Endothelial cell of umbilical vein (primary cell): ENCODE measurements at places on chromosomes 2 and 18.
A peak's percentile ranks its signal among the peaks of the same experiment; 100 is the strongest.

- H3K27ac ChIP-seq, result no peak overlapping the region
- no peaks in the 10 kb centered on the region for H3K4me1 ChIP-seq
- H3K36me3 ChIP-seq, result no peaks in the 10 kb centered on the region
- H3K27me3 ChIP-seq, result peaks cover 21% of the 10 kb centered on the region
- H3K4me3 ChIP-seq, result no peak overlapping the region
- DNase-seq, result no peak
These were observed 44.3 kb upstream of the TCF7L1 start for GRCh38 chr2:85088921-85089320.

- H3K27ac ChIP-seq, result no peak overlapping the region
- peaks cover 62% of the 10 kb centered on the region for H3K4me1 ChIP-seq
- peaks cover 5% of the 10 kb centered on the region for H3K36me3 ChIP-seq
- no peaks in the 10 kb centered on the region for H3K27me3 ChIP-seq
These were observed 41.3 kb downstream of the DYSF start for GRCh38 chr2:71494523-71495155.

GRCh38 chr2:126106006-126106405, 550.0 kb upstream of the GYPC start:
- no peak for DNase-seq
- H3K27me3 ChIP-seq, result no peaks in the 10 kb centered on the region
- no peak overlapping the region for H3K4me3 ChIP-seq
- H3K36me3 ChIP-seq, result no peaks in the 10 kb centered on the region

GRCh38 chr2:147135376-147135775, 709.5 kb upstream of the ACVR2A start:
- DNase-seq, result no peak
- H3K27me3 ChIP-seq, result no peaks in the 10 kb centered on the region
- H3K27ac ChIP-seq, result no peak overlapping the region
- H3K4me1 ChIP-seq, result no peaks in the 10 kb centered on the region

GRCh38 chr2:15074751-15075700, 442.5 kb downstream of the LRATD1 start:
- no peak overlapping the region for H3K4me3 ChIP-seq
- no peaks in the 10 kb centered on the region for H3K36me3 ChIP-seq
- H3K27ac ChIP-seq, result no peak overlapping the region
- no peaks in the 10 kb centered on the region for H3K4me1 ChIP-seq
- DNase-seq, result no peak

DNA sequence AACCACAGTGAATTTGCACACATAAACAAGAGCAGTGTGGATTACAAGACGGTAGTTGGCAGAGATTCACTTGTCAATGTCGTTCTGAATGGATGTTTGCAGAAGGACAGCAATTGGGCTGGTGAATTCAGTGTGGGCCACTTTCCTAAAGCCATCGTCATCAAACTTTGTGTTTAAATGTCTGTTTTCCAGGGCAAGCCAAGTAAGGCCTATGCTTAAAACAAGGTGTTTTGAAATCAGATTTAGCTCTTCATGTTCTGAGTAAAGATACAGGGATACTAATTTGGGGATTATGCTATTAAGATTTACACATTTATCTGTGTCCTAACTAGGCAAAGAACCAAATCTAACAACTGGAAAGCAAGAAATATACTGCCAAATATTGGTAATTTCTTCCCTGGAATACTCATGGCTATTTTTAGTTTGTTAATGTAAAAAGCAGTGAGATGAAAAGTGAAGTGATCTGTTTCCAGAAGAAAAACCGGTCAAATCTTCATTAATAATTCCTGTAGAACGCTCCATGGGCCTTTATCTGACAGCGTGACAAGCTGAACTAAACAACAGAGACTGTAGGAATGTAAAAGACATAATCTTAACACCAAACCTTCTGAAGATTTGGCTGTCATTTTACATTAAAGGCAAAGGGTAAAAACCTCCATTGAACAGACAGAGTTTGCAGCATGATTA, 175.7 kb downstream of the ICOS start:
- no peaks in the 10 kb centered on the region for H3K36me3 ChIP-seq
- H3K4me3 ChIP-seq, result no peak overlapping the region
- H3K27me3 ChIP-seq, result no peaks in the 10 kb centered on the region

DNA sequence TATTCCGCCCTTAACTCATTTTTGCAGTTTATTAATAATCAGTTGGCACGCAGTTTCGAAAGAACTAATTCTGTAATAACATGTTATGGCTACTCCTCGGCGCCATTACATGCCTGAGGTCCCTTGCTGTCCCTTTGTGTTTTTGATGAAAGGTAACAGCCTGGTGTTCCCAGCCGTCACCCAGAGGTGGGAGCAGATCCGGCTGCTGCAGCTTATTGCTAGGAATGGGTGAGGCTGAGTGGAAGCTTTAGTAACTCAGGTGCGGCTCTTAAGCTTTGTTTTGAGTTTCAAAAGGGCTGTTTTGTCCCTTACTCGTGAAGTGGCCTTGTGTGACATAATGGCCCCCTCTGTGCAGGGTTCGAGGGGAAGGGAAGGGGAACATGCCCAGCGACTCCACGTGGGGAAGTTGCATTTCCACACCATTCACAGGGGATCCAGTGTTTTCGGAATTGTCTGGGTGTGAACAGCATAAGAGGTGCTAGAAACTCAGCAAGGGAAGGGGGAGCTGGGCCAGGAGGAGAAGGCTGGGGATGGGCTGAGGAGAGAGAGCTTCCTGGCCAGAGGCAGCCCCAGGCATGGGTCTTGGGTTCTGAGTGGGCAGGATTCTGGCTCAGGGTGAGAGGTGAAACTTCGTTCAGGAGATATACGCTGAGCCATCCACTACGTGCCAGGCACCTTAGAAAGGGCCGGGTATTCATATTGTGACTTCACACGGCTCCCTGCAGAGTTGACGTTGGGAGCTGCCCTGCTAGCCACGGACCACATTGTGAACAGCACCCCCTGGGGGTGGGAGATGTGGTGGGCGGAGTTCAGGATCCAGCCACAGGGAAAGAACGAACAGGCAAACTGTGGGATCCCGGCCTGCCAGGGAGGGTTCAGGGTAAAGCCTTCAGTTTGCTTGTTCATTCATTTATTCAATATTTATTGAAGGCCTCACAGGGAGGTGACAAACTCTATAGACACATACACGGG, 84.4 kb downstream of the TGOLN2 start:
- H3K27ac ChIP-seq, result no peak overlapping the region
- H3K36me3 ChIP-seq, result no peaks in the 10 kb centered on the region
- H3K4me3 ChIP-seq, result no peak overlapping the region

- no peak for DNase-seq
- H3K27me3 ChIP-seq, result no peaks in the 10 kb centered on the region
- H3K36me3 ChIP-seq, result peaks cover 33% of the 10 kb centered on the region
- H3K4me3 ChIP-seq, result no peak overlapping the region
- H3K27ac ChIP-seq, result no peak overlapping the region
These were observed 36.5 kb downstream of the ANO7 start for GRCh38 chr2:241224851-241225438.

DNA sequence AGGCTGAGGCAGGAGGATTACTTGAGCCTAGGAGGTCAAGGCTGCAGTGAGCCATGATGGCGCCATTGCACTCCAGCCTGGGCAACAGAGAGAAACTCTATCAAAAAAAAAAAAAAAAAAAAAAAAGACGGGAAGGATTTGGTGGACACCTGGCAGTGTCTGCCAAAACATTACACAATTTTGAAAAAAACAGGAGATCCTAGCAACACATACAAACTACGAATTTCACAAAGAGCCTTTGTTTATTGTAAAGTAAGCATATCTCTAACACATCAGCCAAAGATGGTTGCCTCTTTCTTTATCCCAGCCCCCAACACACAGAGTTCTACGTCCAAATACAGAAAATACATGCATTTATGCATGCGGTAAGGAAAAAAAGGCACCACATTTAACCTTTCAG, 7.6 kb downstream of the GPR45 start:
- H3K4me1 ChIP-seq, result no peaks in the 10 kb centered on the region
- H3K27me3 ChIP-seq, result no peaks in the 10 kb centered on the region
- no peak for DNase-seq
- no peaks in the 10 kb centered on the region for H3K36me3 ChIP-seq
- H3K4me3 ChIP-seq, result no peak overlapping the region
- H3K27ac ChIP-seq, result no peak overlapping the region

DNA sequence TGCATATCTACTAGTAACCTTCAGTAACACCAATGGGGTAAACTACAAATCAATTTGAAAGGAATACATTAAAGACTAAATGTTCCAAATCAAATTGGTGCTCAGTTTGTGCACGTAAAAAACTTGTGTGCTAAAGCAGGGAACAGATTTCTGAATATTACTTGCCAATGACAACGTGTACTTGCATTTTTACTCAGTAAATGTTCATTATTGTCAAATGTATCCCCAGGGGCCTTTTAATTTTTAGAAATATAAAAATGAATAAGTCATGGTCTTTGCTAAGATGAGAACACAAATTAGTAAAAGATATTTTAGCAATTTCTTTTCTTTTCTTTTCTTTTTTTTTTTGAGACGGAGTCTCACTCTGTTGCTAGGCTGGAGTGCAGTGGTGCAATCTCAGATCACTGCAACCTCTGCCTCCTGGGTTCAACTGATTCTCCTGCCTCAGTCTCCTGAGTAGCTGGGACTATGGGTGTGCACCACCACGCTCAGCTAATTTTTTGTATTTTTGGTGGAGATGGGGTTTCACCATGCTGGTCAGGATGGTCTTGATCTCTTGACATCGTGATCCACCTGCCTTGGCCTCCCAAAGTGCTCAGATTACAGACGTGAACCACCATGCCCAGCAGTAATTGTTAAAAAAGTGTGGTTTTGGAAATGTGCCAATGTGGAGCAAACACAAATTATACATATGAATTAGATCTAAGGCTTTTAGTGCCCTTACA, 52.6 kb downstream of the PMAIP1 start:
- H3K27ac ChIP-seq, result no peak overlapping the region
- no peak overlapping the region for H3K4me3 ChIP-seq
- DNase-seq, result no peak

- peaks cover 85% of the 10 kb centered on the region for H3K27me3 ChIP-seq
- no peak for DNase-seq
- H3K36me3 ChIP-seq, result no peaks in the 10 kb centered on the region
- H3K4me1 ChIP-seq, result no peaks in the 10 kb centered on the region
- H3K4me3 ChIP-seq, result no peak overlapping the region
- H3K27ac ChIP-seq, result no peak overlapping the region
These were observed 5.8 kb upstream of the SIX3 start for GRCh38 chr2:44935729-44936098.

GRCh38 chr2:176268976-176269318, 295 bp upstream of the MTX2 start:
- H3K27me3 ChIP-seq, result no peaks in the 10 kb centered on the region
- peak overlapping the region; percentile 73 for H3K4me3 ChIP-seq
- no peak for DNase-seq
- peak overlapping the region; percentile 77 for H3K27ac ChIP-seq

GRCh38 chr2:173077506-173078177, 2.0 kb downstream of the MAP3K20 start:
- H3K4me3 ChIP-seq, result no peak overlapping the region
- H3K27me3 ChIP-seq, result no peaks in the 10 kb centered on the region
- no peak overlapping the region for H3K27ac ChIP-seq
- H3K4me1 ChIP-seq, result peaks cover 15% of the 10 kb centered on the region
- peak; percentile 73 for DNase-seq

- H3K36me3 ChIP-seq, result no peaks in the 10 kb centered on the region
- peaks cover 24% of the 10 kb centered on the region for H3K4me1 ChIP-seq
- no peaks in the 10 kb centered on the region for H3K27me3 ChIP-seq
These were observed 6.5 kb downstream of the MFSD2B start for GRCh38 chr2:24016376-24016761.

GRCh38 chr2:71240794-71241193, 13.9 kb upstream of the PAIP2B start:
- no peaks in the 10 kb centered on the region for H3K4me1 ChIP-seq
- no peak for DNase-seq
- peaks cover 32% of the 10 kb centered on the region for H3K27me3 ChIP-seq

GRCh38 chr2:104236491-104236890, 617.4 kb upstream of the POU3F3 start:
- no peaks in the 10 kb centered on the region for H3K4me1 ChIP-seq
- DNase-seq, result no peak
- H3K4me3 ChIP-seq, result no peak overlapping the region
- H3K27ac ChIP-seq, result no peak overlapping the region
